Stimulated activated CD4-positive, alpha-beta T cell treated with anti-CD3 and anti-CD28 coated beads, TNF-alpha, amount 100 ng/mL, for 48 hours (primary cell): ENCODE measurements at places on chromosomes 7 and 10.

GRCh38 chr10:77493851-77494261, 143.8 kb downstream of the KCNMA1 start:
- DNase-seq = no peak

DNA sequence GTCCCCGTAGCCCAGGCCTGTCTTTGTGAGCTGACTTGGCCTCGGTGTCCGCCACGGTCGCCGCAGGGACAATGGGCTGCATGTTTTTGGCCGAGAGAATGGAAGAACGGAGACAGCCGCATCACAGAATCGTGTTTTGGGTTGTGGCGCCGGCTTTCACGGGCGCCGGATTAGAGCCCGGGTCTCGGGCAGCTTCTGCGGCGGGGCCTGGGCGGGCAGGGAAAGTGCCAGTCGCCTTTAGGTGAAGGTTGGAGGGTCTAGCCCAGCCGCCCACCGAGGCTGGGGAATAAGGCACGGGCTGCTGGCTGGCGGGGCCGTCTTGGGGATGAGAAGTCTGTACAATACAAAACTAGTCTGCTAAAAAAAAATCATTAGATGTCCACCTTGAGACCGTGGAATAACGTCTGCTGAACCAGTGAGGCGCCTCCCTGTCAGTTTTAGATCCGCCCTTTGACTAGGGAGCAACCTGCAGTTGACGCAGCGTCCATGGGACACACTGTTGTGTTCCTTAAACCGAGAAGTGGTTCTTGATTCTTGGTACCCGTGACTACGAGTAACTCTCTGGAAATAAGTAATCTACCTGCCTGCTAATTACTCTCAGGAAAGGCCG, 577 bp downstream of the DNAJB9 start:
- peak; percentile 10 for DNase-seq

DNA sequence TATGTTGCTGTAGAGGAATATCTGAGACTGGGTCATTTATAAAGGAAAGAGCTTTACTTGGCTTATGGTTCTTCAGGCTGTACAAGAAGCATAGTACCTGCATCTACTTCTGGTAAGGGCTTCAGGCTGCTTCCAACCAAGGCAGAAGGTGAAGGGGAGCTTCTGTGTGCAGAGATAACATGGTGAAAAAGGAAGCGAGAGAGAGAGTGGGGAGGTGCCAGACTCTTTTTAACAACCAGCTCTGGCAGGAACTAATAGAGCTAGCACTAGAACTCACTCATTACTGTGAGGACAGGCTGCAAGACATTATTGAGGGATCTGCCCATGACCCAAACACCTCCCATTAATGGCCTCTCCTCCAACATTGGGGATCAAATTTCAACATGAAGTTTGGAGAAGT, 94.5 kb downstream of the KIF20B start:
- DNase-seq = no peak

DNA sequence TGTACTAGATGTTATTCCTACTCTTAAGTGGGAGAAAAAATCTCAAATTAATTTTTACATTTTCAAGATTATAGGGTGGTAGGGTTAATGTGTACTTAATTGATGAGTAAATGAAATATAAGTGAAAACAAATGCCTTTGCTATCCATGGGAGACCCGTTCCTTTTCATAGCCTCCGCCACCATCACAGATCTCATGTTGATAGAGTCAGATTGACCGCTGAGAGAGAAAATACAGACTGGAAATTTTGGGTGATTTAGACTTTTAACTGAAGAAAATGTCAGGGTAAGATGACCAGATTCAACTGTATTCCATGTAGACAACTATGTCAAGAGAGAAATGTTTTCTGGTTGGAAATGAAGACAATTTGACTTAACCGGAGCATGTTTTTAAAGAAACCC, 446.2 kb downstream of the AUTS2 start:
- no peak for DNase-seq

DNA sequence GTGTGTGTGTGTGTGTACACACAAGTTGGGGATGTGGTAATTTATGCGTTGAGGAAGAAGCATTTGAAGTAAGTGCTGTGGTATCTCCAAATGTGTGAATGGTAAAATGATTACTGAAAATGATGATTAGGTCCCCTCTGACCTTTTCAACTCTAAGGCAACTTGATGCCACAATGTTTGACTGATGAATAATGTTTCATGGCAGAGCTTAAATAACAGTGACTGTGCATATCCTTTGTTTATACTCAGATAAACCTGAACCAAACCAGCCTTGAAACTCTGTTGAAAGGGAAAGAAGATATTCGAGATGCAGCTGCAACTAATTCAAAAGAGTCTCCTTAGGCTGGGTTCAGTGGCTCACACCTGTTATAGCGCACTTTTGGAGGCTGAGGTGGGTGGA, 64.8 kb upstream of the YAE1 start:
- DNase-seq = no peak

- no peak for DNase-seq
Measured at GRCh38 chr10:16521311-16522016, at the start of gene C1QL3. TSS of gene C1QL3 (minus strand) at chr10:16521879. CDS start at chr10:16521065, 814 bp downstream.

GRCh38 chr7:33109758-33110238, 594 bp upstream of the RP9 start:
- DNase-seq = no peak

GRCh38 chr10:71882813-71883659, 32.0 kb upstream of the PSAP start:
- DNase-seq = no peak

GRCh38 chr7:129719980-129720732, 108.6 kb downstream of the NRF1 start:
- no peak for DNase-seq

DNA sequence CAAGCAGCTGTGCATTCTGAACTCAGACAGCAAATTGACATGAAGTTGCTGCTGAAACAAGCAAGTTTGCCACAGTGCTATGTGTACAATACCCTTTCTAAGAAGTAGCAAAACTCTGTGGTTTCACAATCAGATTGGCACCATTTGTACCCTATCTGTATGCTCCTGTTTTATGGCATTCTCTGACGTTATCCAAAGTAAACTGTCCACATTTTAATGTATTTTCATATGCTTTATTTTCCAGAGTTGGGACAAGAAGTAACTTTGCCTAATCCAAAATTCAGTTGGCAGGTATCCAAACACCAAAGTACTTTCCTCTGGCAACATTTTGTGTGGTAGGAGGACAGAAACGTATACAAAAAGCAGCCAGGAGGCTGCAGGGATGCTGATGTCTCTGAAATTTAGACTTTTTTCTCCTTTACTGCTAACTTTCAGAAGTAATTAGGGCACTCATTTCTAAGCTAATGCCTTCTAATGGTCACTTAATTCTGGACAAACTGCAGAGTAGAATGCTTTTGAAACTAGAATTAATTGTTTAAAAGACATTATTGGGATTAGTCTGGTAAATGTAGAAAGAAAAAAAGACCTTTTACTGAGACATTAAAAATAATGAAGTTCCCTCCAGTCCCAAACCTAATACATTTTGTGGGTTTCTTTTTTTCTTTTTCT, 414.7 kb upstream of the NRP1 start:
- DNase-seq = no peak

- no peak for DNase-seq
Measured at GRCh38 chr7:99180067-99180650, 27.8 kb downstream of the KPNA7 start.

GRCh38 chr7:155461631-155462030, 3.7 kb downstream of the EN2 start:
- DNase-seq = no peak

- no peak for DNase-seq
Measured at GRCh38 chr7:157516911-157517781, 180.3 kb downstream of the DNAJB6 start.

DNA sequence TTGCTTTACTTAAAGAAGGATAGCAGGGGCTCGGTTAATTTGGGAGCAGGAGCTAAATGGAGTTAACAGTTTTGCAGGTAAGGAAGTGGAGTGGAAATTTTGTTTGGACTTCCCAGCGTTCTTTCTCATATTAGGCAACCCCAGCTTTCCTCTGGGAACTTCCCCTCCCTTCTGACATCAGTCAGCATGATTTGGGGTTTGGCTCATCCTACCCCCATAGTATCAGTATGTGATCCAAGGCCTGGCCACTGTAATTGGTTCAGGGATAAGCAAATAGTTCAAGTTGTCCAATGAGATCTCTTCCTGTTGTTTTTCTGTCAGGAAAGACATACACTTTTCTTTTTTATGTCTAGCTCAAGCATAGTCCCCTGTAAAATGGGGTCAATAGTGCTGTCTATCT, 125.6 kb upstream of the CDK6 start:
- DNase-seq = no peak

DNA sequence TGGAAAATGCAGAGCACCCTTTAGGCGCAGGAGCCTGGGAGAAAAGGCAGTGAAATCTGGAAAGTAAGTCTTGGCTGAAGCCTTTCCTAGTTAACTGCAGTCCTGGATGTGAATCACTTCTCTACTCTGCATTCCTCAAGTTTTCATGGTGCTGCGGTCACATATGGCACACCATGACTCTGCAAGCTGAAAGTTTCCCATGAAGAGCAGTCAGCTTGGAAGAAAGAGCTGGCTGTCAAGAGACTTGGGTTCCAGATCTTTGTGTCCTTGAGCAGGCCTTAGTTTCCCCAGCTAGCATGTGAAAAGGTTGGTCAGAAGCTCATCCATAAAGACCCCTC, 548.3 kb downstream of the SORCS3 start:
- no peak for DNase-seq

DNA sequence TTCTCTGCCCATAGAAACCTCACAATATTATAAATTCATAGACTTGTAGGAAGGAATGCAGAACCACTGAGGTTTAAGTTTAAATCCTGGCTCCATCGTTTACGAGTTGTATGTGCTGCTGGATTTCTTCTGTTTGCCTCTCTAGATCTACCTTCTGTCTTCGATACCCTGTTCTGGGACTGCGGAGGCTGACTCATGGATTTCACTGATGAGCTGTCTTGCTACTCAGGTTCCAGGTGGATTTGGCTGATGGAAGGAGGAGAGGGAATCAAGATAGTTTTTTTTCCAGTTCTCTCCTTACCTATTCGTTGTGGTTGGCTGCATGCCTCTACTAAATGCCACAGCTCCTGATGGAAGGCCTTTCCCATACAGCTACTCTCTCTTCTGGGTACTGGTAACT, 375.8 kb downstream of the REEP3 start:
- DNase-seq = no peak

DNA sequence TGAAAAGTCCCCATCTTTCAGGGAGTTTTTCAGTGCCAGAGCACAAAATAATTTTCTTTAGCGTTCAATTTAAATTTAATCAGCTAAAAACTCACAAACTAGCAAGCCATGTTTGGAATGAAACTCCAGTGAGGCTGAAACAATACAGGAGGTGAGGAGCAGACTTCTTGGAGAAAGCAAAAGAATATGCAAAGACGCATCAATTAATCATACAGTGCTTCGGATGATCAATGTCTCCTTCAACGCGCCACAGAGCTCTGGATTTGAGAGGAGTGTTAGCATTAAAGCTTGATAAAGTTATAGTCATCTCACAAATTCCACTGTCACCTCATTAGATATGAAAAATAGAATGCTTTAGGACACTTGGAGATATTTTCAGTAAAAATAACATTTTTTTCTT, 248.0 kb downstream of the WDR11 start:
- no peak for DNase-seq

- DNase-seq = no peak
Measured at GRCh38 chr10:132526676-132527075, 10.9 kb upstream of the INPP5A start.

- DNase-seq = no peak
Measured at GRCh38 chr7:24108906-24109376, 175.0 kb upstream of the NPY start.

DNA sequence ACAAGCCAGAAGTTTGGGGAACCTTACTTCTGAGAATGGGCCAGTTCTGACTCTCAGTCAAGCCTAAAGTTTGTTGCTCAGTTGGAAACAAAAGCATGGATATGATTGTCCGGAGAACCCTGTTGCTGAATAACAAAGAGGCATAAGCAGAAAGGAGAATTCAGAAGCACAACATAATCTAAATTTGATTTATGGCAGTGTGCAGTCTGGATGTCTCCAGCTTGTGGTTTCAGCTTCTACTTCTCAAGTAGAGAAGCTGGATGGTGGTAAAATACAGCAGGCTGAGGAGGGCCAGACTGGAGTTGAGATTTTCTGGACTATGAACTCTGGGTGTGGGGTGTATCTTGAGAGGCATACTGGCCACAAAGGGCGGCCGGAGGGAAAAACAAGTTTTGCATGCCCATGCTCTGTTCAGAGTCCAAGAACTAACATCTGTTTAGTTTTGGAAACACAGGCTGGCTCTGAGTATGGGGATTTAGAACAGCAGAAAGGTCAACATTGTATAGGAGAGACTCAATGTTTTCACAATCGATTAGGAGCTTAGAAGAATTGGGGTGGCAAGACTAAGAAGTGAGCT, 592.9 kb downstream of the CNTNAP2 start:
- DNase-seq = no peak

GRCh38 chr10:103470761-103471653, 8.0 kb downstream of the CALHM3 start:
- peak; percentile 44 for DNase-seq

GRCh38 chr10:125201108-125201524, 40.8 kb upstream of the CTBP2 start:
- no peak for DNase-seq

- DNase-seq = no peak
Measured at GRCh38 chr10:102738692-102739121, 5.0 kb upstream of the WBP1L start.

- DNase-seq = no peak
Measured at GRCh38 chr7:128705891-128706333, 33.2 kb upstream of the CALU start.

GRCh38 chr10:77474386-77474785, 163.2 kb downstream of the KCNMA1 start:
- DNase-seq = no peak

DNA sequence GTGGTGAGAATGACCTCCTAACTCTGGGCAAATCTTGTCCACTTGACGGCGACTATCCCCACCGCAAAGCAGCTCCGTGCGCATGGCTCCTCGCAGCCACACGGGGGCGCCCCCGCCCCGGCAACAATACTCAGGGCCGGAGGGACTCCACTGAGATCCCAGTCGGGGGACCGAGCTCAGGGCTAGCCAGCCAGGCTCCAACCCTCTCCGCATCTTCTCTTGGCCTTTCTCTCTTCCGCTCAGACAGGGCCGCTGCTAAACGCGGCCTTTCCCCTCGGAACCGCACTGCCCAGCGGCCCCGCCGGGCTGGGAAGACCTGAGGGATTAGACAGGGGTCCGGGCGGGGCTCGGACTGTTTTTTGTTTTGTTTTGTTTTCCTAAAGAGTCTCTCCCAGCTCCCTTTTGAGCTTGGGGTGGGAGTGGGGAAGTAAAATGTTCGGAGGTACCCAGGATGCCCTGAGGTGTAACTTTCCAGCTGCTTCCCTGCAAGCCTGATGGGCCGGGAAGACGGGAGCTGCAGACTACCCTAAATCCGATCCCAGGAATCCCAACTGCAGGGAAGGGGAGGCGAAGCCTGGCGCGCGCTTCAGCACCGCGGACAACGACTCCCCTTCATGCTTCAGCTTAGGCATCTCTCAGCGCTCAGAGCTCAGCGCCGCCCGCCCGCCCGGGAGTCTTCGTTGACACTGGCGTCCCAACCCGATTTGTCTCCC, 2.7 kb downstream of the KCNIP2 start:
- peak; percentile 60 for DNase-seq

- no peak for DNase-seq
Measured at GRCh38 chr7:2948749-2949148, 94.9 kb downstream of the CARD11 start.
